ENCODE measurements at places on chromosomes 7 and 10. TPM values are rescaled to one million over a fixed set of nuclear protein-coding genes. Genes with fewer than 3 reads are reported as not detected.

Gene TMEM130
- 8.9 TPM for total RNA-seq

DNA sequence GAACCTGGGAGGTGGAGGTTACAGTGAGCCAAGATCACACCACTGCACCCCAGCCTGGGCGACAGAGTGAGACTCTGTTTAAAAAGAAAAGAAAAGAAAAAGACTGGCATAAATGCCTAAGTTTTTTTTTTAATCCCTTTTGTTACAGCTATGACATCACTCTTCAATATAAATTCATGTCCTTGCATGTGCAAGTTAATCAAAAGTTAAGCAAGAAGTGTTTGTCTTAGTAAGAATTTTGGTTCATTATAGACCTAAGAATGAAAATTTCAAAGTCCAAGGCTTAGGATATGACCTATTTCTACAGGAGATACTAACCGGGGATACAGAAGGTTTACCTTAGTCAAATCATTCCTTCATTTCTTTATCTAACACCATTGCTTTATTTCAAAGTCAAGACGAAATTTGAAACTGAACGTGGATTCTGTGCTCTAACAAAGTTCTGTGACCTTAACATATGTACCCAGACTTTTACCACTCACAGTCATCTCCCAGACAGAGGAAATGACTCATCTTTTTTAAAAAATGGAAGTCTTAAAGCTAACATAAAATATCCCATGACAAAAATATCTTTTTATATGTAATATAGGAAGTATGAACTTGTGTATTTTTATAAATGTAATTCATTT lies 29.3 kb upstream of the ITGB8 start:
- H3K4me1 ChIP-seq: peaks cover 11% of the 10 kb centered on the region
- DNase-seq: peak; percentile 56
- no peaks in the 10 kb centered on the region for H3K27me3 ChIP-seq

- H3K27ac ChIP-seq: peak overlapping the region; percentile 75
- H3K4me3 ChIP-seq: peak overlapping the region; percentile 76
- no peak for DNase-seq
- peaks cover 4% of the 10 kb centered on the region for H3K36me3 ChIP-seq
- H3K27me3 ChIP-seq: no peaks in the 10 kb centered on the region
- H3K4me1 ChIP-seq: peaks cover 8% of the 10 kb centered on the region
Observed at GRCh38 chr10:14952851-14953423, 959 bp downstream of the DCLRE1C start.

GRCh38 chr10:129028451-129028850 lies 438.6 kb upstream of the MGMT start:
- peaks cover 3% of the 10 kb centered on the region for H3K27me3 ChIP-seq
- H3K36me3 ChIP-seq: no peaks in the 10 kb centered on the region
- no peak overlapping the region for H3K4me3 ChIP-seq
- no peak for DNase-seq
- H3K4me1 ChIP-seq: no peaks in the 10 kb centered on the region

DNA sequence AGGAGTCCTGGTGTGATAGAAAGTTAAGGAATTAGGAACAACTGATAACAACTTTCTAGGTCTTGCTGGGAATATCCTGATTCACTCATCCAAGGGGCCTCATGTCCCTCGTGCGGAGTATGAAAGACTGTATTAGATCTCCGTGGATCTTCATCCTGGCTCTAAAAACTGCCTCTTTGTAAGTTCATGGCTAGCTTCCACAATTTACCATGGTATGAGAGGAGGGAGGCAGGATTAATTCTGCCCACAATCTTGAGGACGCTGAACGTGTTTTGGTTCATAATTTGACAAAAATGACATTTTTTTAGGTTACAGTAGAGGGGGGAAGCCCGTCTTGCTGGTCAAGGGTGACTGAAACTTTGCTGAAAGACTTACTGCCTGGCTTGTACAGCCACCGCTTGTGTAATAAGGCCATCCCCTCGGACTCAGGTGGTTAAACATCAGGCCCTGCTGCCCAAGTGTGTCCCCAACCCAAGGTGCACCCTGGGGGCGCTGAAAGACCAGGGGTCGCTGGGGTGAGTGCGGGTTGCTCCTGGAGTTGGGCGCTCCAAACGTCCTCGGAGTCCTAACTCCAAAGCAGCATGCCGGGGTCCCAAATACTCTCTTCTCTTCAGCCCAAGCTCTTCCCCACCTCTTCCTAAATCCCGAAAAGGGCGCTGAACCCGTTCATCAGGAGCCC lies 733 bp downstream of the HIBADH start:
- H3K36me3 ChIP-seq: no peaks in the 10 kb centered on the region
- H3K4me3 ChIP-seq: peak overlapping the region; percentile 89
- peaks cover 7% of the 10 kb centered on the region for H3K4me1 ChIP-seq
- H3K27ac ChIP-seq: peak overlapping the region; percentile 86

Gene GRID1
- total RNA-seq: 0.48 TPM

GRCh38 chr10:31816318-31816717 lies 112.3 kb downstream of the ARHGAP12 start:
- DNase-seq: peak; percentile 83
- H3K36me3 ChIP-seq: no peaks in the 10 kb centered on the region
- H3K27me3 ChIP-seq: no peaks in the 10 kb centered on the region
- no peak overlapping the region for H3K4me3 ChIP-seq
- peaks cover 14% of the 10 kb centered on the region for H3K4me1 ChIP-seq
- H3K27ac ChIP-seq: peak overlapping the region; percentile 34

DNA sequence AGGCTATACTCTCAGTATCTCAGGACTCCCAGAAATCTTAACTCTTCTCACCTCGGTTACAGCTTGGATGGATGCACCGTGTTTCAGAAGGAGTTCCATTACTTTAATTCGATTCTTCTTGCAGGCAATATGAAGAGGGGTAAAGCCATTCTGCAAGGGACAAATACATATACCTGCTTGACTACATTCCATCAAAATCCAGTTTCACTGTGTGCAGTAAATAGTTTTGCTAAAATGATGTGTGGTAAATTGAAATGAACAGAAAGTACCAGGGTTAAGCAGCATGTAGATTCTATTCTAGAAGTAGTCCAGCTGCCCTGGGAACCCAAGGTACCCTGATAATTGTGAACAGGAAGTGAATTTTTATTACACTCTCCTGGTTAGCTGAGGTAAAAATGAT lies 183.9 kb downstream of the ANK3 start:
- no peak overlapping the region for H3K4me3 ChIP-seq
- no peak overlapping the region for H3K27ac ChIP-seq
- H3K4me1 ChIP-seq: no peaks in the 10 kb centered on the region
- no peaks in the 10 kb centered on the region for H3K36me3 ChIP-seq
- no peaks in the 10 kb centered on the region for H3K27me3 ChIP-seq

DNA sequence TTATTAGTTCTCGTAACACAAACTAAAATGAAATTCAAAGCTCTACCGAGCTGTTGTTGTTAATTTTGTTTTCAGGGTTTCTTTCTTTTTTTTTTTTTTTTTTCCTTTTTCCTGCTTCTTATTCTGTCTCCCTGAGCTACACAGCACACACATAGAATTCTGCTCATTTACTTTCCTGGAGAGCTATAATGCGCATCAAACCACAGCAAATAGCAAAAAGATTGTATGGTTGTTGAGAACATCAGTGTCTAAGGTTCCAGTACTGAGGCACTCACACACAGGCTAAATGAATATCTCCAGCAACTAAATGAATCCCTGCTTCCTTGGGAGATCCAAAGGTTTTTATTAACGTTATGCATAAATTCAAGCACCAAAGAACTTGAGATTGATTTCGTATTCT lies 418.3 kb downstream of the PLXDC2 start:
- H3K36me3 ChIP-seq: no peaks in the 10 kb centered on the region
- no peaks in the 10 kb centered on the region for H3K4me1 ChIP-seq
- H3K27ac ChIP-seq: no peak overlapping the region
- no peaks in the 10 kb centered on the region for H3K27me3 ChIP-seq

Gene AKR1C2
- not detected for total RNA-seq

GRCh38 chr7:90948085-90948484 lies 316.1 kb upstream of the FZD1 start:
- H3K4me3 ChIP-seq: no peak overlapping the region
- H3K27ac ChIP-seq: no peak overlapping the region
- H3K36me3 ChIP-seq: no peaks in the 10 kb centered on the region
- DNase-seq: no peak

DNA sequence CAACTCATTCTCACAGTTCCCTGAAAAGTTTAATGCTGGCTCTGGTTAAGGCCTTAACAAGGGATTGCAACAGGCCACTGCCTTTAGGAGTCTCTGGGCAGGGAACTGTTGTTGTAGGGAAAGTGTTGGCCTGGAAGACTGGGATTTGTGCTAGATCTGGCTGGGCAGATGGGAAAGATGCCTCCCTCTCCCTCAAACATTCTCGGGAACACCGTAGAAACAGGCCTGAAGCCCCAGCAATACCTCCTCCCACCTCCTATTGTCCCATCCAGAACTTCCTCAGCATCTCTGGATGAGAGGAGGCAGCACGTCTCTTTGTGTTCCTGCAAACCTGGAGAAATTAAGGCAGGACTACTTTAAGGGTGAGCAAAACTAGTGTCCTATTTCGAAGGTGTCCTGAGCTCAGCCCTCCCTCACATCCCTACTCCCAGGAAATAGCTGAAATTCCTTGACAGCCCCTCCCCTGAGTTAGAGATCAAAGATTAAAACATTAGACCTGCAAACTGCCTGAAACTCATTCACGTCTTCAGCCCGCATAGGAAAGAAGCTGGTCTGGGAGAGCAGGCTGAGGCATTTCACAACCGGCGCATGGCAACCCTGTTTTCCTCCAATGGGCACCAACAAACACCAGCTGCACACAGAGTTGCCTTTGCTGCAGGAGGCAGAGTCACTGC lies 10.9 kb upstream of the MAP3K8 start:
- peak; percentile 71 for DNase-seq
- no peak overlapping the region for H3K4me3 ChIP-seq
- H3K36me3 ChIP-seq: no peaks in the 10 kb centered on the region
- peaks cover 12% of the 10 kb centered on the region for H3K4me1 ChIP-seq

- H3K4me1 ChIP-seq: peaks cover 12% of the 10 kb centered on the region
- no peak overlapping the region for H3K4me3 ChIP-seq
- H3K27me3 ChIP-seq: no peaks in the 10 kb centered on the region
- H3K27ac ChIP-seq: no peak overlapping the region
Observed at GRCh38 chr10:32144817-32145688, 88.8 kb upstream of the KIF5B start.

- no peaks in the 10 kb centered on the region for H3K36me3 ChIP-seq
- DNase-seq: no peak
- no peaks in the 10 kb centered on the region for H3K4me1 ChIP-seq
- H3K27ac ChIP-seq: no peak overlapping the region
Observed at GRCh38 chr7:89200758-89201157, 405.2 kb upstream of the TEX47 start.

DNA sequence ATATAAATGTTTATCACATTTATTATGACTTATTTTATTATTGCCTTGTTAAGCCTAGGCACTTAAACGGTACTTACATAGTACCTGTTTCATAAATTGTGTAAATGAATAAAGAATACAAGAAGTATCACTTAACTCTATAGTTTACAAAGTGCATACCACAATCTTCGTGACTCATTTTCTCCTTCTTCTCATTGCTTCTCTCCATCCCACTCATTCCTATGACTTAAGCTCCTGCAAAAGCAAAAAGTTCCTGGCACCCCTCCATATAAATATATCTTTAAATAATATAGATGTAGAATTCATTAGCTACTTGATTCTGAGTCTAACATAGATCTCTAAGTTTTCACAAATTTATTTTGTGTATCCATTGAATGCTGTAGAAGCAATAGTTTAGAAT lies 1382.0 kb upstream of the CELF2 start:
- DNase-seq: peak; percentile 86
- no peak overlapping the region for H3K4me3 ChIP-seq
- no peaks in the 10 kb centered on the region for H3K27me3 ChIP-seq
- H3K36me3 ChIP-seq: no peaks in the 10 kb centered on the region
- peak overlapping the region; percentile 57 for H3K27ac ChIP-seq

Gene EGR2
- 12.1 TPM for total RNA-seq

DNA sequence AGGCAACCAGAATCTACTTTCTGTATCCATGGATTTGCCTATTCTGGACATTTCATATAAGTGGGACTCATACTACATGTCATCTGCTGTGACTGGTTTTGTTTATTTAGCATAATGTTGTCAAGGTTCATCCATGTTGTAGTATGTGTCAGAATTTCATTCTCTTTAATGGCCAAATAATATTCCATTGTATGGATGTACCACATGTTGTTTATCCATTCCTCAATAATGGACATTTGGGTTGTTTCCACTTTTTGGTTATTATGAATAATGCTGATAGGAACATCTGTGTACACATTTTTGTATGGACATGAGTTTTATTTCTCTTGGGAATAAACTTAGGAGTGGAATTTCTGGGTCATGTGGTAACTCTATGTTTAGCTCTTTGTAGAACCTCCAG lies 133.7 kb downstream of the CREB5 start:
- H3K4me3 ChIP-seq: no peak overlapping the region
- no peaks in the 10 kb centered on the region for H3K4me1 ChIP-seq
- H3K27ac ChIP-seq: no peak overlapping the region
- no peaks in the 10 kb centered on the region for H3K36me3 ChIP-seq
- no peaks in the 10 kb centered on the region for H3K27me3 ChIP-seq

Gene RSBN1L
- 11.4 TPM for total RNA-seq

DNA sequence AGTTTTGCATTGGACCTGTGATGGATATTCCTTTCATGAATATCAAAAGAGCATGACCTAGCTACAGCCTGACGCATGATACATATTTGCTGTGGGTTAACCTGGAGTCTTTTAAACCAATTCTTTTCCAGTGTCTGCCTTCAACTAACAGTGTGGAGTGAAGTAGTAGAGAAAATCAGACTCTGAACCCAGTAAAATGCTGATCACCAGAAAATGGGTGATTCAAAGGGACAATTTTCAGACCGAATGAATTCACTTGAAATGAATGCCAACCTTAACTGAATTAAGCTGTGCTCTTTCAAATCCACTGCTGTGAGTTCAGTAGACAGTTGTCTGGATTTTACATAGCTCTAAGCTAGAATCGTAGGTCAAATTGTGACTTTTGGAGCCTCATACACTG lies 123.0 kb downstream of the CDK14 start:
- H3K27me3 ChIP-seq: no peaks in the 10 kb centered on the region
- no peak for DNase-seq
- no peak overlapping the region for H3K4me3 ChIP-seq
- peaks cover 11% of the 10 kb centered on the region for H3K4me1 ChIP-seq
- no peaks in the 10 kb centered on the region for H3K36me3 ChIP-seq
- H3K27ac ChIP-seq: no peak overlapping the region

Gene RARRES2
- total RNA-seq: 19.4 TPM

DNA sequence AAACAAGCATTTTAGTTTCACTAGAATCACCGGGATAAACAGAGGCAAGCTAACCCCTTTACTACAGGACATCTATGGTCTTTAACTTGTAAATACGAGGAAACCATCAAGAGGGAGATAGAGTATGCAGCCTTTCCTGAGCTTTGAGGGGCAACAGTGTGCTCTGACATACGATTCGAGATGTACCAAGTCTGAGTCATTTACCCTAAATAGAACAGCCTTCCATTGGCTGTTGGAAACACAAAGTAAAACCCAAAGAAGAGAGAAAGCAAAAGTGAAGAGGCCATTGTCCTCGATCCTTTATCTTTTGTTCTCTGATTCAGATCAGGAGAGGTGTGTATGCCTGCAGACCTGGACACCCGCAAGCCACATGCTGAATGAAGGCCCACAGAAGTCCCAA lies 289.5 kb downstream of the KCNMA1 start:
- no peaks in the 10 kb centered on the region for H3K27me3 ChIP-seq
- H3K27ac ChIP-seq: no peak overlapping the region

GRCh38 chr7:23679898-23680413 lies at the start of gene FAM221A:
Gene FAM221A (plus strand): TSS chr7:23680199. CDS start chr7:23680219, 20 bp downstream.
- H3K27ac ChIP-seq: no peak within 1 kb of the TSS
- no peaks in the 10 kb centered on the region for H3K36me3 ChIP-seq
- H3K27me3 ChIP-seq: no peaks in the 10 kb centered on the region
- peak; percentile 55 for DNase-seq
- H3K4me1 ChIP-seq: no peaks in the 10 kb centered on the region
- peak within 1 kb of the TSS; percentile 69 for H3K4me3 ChIP-seq

All from astrocyte (in vitro differentiated cells and primary cell).